Renal cortical epithelial cell (primary cell): ENCODE measurements at places on chromosomes 2 and 18. TPM values are rescaled to one million over a fixed set of nuclear protein-coding genes. Genes with fewer than 3 reads are reported as not detected.

- no peak for DNase-seq
These were observed 39.4 kb downstream of the HRH4 start for GRCh38 chr18:24499814-24500213.

The POTEJ gene
- total RNA-seq: not detected in 2 replicates

The CNNM4 gene
- 2.6 and 5.4 TPM in 2 replicates for total RNA-seq

The MREG gene
- total RNA-seq: 1.9 and 13.7 TPM in 2 replicates

The CD8B2 gene
- total RNA-seq: not detected in 2 replicates

The ZC3H15 gene
- 85.1 and 115 TPM in 2 replicates for total RNA-seq

- DNase-seq: no peak
These were observed 50.4 kb downstream of the NCKAP5 start for GRCh38 chr2:133517876-133518275.

GRCh38 chr18:32634876-32635431 is 137.9 kb downstream of the KLHL14 start:
- no peak for DNase-seq

The SERPINB12 gene
- not detected in 2 replicates for total RNA-seq

DNA sequence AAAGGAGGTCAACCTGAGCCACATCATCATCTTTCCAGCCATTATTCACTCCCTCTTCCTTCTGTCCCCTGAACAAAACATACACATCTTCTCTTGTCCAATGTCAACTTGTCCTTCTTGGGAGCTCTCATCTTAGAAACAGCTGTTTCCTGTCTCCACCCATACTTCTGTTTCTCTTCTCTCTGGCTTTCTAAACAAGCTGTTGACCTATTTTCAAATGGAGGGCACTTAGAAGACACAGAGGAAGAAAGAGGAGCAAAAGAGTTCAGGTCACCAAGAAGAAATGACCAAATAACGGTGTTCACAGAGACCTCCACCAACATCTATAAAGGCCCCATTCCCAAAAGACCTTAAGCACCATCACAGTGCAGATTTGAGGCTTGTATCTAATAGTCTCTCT is 355.9 kb upstream of the HNRNPA3 start:
- DNase-seq: no peak

- no peak for DNase-seq
These were observed 69.5 kb downstream of the FAM168B start for GRCh38 chr2:131023758-131024157.

DNA sequence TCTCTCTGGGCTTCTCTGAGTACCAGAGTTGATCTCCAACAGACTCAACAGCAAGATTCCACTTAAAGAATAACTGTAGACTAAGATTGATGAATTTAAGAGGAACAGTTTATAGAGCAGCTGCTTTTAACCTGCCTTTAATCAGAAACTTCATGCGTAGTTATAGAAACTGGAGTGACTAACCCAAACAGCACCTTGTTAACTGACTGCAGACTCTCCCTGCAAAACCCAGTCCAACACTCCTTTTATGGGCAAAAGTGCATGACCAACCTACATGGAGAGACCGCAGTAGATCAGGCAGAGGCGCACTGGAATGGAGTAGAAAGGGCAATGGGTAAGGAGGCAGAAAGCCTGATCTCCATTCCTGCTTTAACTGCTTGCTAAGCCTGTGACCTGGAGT is 110.6 kb downstream of the NRP2 start:
- DNase-seq: no peak

The L3MBTL4 gene
- total RNA-seq: 2.2 and 9.6 TPM in 2 replicates

DNA sequence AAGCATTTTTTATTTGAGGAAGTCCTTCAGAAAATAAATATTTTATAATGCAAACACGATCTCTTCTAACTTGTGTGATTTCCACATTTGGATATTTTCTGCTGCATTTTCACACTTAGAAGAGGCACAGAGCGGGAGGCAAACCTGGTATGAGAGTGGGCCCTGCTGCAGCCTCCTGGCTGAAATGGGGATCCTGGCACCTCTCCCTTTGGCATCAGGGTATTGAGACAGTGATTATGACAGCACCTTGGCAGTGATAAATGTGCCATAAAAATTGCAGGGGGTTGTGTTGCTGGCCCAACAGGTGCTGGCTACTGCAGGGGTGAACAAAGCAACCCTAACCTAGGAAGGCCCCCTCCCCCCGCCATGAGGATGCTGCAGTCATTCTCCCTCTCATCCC is 128.6 kb downstream of the TSN start:
- no peak for DNase-seq

- DNase-seq: no peak
These were observed 51.0 kb downstream of the ADD2 start for GRCh38 chr2:70716951-70717350.

The SPDYA gene
- 0.69 and 3.5 TPM in 2 replicates for total RNA-seq

DNA sequence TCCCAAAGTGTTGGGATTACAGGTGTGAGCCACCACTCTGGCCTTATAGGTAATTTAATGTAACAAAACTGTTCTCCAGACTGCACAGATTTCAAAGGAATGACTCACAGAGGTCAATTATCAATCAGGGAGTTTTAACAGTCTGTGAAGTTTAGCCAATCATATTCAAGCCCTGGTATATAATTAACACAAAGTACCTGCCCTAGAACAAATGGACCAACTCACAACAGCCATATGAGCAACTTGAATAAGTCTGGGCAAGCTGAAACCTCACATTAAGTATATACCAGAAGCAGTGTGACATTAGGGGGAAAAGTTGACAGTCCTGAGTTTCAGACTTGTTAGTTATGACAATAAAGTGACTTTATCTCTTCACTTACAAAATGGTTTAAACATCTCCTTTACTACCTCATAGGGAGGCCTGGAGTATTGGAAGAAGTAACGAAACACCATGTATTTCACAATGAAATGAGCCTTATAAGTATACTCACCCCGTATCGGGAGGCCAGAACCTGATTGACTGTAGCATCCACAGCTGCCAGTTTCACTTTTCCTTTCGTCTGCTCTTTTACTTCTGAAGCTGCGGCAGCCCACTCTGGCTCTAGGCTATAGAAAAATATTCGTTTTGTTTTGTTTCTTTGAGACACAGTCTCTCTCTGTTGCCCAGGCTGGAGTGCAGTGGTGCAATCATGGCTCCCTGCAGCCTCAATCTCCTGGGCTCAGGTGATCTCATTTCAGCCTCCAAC is 22.2 kb downstream of the PDIA6 start:
- peak; percentile 97 for DNase-seq

GRCh38 chr2:27446057-27446456 is 3.9 kb downstream of the KRTCAP3 start:
- peak; percentile 41 for DNase-seq

GRCh38 chr18:57785751-57786437 is 17.2 kb downstream of the ATP8B1 start:
- no peak for DNase-seq

- DNase-seq: no peak
These were observed 77.3 kb downstream of the SOCS6 start for GRCh38 chr18:70366174-70366573.

The MAP2 gene
- total RNA-seq: 8.7 and 18.3 TPM in 2 replicates

- no peak for DNase-seq
These were observed 16.1 kb downstream of the TMEM127 start for GRCh38 chr2:96249654-96250053.

The NTSR2 gene
- total RNA-seq: not detected in 2 replicates

DNA sequence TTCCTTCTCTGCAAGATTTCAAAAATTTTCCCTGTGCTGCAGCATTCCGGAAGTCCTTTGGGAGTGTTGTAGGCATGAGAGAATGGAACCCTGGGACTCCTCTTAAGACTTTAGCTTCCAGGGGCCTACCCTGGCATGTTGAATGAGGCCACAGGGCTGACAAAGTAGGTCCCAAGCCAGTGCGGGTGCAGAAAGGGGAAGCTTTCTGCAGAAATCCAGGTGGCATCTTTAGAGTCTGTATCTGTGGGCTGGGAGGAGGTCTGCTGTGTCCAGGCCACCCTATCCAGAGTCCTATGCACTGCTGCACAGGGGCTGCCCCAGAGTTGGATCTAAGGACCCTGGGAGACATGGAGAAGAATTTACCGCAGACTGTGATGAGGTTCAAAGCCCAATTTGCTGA is 1.9 kb upstream of the SIX2 start:
- DNase-seq: no peak

DNA sequence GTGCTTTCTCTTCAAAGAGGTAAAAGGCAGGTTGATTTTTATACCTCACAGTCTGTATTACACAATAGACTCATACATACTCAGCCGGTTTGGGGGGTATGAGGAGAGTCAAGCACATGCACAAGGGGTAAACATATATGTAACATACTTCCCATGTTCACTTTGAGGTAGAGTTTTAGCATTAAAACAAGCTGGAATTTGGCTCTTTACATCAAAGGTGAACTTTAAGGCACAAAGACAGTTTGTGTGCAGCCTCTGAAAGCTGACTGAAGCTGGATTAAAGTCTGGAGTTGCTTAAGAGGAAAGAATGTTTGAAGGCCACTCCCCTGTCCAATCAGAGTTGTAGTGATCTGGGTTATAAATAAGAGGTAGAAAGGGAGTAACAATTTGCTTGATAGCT is 282.0 kb downstream of the DPP10 start:
- DNase-seq: no peak
